Thymus (tissue), 14 donors: ENCODE measurements at places on chromosomes 4 and X. TPM values are rescaled to one million over a fixed set of nuclear protein-coding genes. Genes with fewer than 3 reads are reported as not detected.

TMEM35A gene
- total RNA-seq = 0.19 TPM

GASK1B gene
- total RNA-seq = 5.7 TPM

PSAPL1 gene
- 0.09 TPM for total RNA-seq

CA5B gene
- 3.1 TPM for total RNA-seq

MAP3K15 gene
- 0.14 TPM for total RNA-seq

ZNF185 gene
- 1.5 TPM for total RNA-seq

COX7B2 gene
- total RNA-seq = not detected

NXF3 gene
- 0.05 TPM for total RNA-seq

PDGFC gene
- total RNA-seq = 11.0 TPM

- no peak for DNase-seq
Measured at GRCh38 chr4:76556452-76556851, 121.4 kb downstream of the SHROOM3 start.

GRCh38 chr4:39544580-39545315 lies 17.5 kb upstream of the UGDH start:
- no peak for DNase-seq

DNA sequence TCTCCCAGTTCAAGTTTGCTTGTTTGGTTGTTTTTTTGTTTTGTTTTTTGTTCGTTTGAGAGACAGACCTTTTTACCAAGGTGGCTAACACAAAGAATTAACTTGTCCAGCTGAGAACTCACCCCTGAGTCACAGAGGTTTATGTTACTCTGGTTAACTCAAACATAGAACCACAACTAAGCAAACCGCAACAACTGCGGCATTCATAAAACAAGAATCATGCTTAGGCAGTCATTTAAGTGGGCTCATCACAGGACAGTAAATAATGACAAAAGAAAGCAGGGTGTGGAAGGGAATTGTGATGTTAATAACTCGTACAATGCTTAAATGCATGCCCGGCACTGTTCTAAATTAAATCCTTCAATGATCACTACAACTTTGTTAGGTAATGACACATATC lies 24.7 kb upstream of the IL13RA1 start:
- no peak for DNase-seq

DNA sequence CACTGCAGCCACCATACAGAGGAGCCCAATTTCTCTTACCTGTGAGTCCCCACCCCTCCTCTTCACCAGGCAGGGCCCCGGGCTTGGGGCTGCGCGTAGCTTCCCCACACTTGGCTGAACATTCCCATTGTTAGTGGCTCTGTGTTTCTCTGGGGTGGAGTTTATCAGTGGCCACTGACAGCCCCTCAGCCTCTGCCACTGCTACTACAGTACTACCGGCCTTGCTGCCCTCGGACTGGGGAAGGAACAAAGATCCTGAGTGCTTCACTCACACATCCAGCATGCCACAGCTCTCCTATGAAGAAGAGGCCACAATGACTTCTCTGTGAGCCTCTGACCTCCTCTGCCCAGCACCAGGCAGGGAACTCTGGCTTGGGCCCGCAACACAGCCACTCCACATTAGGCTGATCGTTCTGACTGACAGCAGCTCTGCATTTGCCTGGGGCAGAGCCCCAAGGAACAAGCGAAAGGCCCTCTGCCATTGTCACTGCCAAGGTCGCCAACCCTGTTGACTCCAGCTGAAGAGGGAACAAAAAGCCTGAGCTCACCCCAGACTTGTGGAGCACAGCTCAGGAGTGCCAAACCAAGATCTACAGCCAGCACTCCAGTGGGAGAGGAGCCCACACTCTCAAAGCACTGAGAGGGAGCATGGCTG lies 24.0 kb downstream of the ABCB7 start:
- DNase-seq = no peak

- DNase-seq = no peak
Measured at GRCh38 chr4:123830930-123831329, 434.3 kb downstream of the SPRY1 start.

DNA sequence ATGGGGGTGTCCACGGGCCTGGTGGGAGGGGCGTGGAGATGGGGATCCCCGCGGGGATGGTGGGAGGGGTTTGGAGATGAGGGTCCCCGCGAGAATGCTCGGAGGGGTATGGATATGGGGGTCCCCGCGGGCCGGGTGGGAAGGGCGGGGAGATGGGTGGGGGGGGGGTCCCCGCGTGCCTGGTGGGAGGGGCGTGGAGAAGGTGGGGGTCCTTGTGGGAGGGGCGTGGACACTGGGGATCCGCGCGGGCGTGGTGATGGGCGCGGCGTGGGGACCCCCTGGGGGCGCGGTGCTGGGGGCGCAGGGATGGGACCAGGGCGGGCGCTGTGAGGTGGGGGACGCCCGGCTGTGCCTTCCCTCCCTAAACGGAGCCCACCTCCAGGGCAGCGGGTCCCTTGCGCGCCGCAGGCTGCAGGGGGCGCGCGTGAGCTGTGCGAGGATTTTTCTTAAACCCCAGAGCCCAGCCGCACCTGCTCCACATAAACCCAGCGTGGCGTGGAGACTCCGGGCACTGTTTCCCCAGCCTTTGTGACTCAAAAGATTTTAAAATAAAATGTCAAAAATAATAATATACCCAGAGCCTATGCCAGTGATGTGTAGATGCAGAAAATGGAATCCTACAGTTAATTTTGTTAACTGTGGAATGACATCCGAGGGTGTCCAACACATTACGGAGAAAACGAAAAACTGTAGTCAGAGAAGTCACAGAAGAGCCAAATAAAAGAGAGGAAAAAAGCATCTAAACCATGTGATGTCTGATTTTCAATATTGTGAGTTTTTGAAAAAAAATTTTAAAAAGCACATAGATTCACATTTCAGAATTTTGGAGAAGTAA lies 1.5 kb upstream of the ASMTL start:
- peak; percentile 83 for DNase-seq

DNA sequence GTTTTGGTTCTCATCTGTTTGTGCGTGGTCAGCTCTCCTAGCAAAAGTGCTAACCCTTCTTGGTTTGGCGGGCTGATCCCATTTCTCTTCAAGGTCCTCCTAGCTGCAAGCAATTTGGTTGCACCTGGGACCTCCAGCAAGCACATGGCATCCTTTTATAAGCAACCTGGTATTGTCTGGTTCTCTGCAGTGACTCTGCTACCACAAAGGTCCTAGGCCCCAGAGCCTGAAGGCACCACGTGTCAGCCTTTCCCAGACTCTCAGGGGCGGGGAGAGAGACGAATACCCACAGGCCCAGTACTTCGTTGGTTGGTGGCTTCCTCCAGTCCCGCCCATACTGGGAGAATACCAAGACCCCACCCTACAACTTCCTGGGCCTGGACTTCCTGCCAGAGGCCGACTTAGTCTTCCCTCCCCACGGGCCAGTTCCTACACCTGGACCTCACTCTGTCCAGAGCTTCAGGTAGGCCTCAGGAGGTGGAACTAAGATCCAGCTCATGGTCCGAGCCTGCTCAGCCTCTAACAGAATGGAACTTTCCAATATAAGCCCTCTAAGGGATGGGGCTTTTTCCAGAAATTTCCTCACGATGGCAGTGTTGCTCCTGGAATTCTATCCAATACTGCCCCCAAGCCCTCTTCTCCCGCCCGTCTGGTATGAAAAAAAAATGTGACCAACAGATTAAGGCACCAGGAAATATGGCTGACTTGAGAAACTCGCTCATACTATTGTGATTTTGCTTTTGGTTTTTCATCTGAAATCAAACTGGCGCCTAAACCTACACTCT lies 192.5 kb upstream of the STK26 start:
- peak; percentile 60 for DNase-seq

DNA sequence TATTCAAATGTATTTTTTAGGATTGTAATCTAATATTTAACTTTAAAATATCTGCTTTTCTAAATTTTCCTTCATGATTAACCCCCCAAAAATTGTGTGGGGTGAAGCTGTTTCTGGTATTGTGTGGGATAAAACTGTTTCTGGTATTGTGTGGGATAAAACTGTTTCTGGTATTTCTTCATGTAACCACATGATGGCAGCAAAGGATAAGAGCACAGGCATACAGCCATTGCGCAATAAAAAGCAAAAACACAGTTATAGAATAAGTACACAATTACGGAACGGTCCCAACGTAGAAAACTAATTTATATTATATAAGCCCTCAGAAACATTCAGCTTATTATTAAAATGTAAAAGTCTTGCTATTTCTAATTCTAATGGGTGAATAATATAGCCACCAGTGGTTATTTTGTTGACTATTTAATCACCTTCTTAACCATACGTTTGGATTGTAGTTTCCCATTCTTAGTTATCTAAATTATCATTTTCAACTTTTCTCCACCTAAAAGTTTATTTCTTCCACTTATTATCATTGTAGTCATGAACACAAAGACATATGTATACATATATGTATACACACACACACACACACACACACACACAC lies 333.9 kb upstream of the FSTL5 start:
- DNase-seq = peak; percentile 4

DNA sequence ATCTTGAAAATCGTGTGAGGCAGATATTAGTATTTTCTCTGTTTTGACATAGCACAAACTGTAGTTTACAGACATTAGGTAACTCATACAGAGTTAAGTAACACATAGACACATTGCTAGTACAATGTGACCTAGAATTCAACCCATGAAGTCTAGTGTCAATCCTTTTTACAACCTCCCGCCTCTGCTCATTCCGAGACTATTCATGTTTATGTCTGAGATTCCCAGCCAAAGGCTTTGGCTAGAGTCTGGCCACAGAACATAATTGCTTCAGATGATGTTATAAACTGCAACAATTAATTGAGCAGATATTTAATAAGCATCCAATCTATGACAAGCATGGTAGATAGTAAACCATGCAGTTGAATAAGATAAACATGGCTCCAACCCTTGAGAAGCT lies 841.0 kb downstream of the STIM2 start:
- no peak for DNase-seq

DNA sequence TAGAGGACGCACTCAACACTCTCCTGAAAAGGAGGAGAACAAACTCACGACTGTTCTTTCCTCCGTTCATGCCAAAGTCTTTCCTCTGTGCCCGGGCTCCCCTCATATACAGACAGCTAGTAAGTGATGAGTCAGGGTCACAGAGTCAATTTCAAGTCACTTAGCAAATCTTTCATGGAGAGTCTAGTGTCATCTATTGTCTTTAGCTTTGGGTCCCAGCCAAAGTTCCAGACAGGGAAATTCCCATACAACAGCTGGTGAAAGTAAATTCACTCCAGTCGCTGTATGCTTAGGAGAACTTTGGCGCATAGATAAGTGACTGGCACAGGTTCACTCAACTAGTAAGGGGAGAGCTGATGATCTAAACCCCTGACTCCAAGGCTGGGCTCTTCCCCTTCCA lies 226.5 kb downstream of the MID1 start:
- DNase-seq = no peak

- peak; percentile 15 for DNase-seq
Measured at GRCh38 chr4:46844325-46844917, 64.6 kb downstream of the COX7B2 start.

DNA sequence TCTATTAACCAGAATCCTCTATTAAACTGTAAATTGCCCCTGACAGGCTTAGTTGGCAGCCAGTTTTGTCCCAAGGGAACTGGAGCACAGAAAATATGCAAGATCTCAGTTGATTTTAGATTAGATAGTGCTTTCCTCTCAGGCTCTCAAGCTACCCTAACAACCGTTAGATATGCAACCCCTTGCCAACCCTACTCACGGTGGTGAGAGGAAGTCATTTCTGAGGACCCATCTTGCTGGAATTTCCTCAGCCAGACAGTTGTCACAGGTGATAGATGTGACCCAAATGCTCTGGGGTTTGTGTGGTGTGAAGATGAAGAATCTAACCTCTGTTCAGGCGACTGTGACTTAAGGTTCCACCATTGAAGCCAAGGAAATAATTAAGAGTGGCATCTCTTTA lies 447.1 kb downstream of the MID1IP1 start:
- no peak for DNase-seq

DNA sequence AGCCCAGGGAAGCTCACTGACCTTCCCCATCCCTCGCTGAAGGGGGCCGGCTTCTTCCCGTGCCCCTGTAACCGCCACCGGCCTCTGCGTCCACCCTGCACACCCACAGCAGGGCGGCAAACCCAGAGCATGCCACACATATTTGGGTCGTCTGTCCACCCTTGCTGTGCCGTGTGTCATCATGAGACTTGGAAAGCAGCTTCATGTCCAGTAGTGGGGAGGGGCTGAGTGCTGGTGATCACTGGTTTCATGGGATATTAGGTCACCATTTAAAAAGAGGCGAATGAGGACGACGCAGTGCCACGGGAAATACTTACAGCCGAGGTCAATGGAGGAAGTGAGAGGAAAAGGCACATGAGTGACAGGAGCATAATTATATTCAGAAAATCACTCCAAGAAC lies 74.8 kb downstream of the HTRA3 start:
- no peak for DNase-seq
